Fibroblast of skin of left biceps (primary cell): ENCODE measurements at places on chromosomes 3 and 15.
A peak's percentile ranks its signal among the peaks of the same experiment; 100 is the strongest.

- no peak for DNase-seq
Measured at GRCh38 chr15:34861214-34861613, 65.9 kb upstream of the ACTC1 start.

DNA sequence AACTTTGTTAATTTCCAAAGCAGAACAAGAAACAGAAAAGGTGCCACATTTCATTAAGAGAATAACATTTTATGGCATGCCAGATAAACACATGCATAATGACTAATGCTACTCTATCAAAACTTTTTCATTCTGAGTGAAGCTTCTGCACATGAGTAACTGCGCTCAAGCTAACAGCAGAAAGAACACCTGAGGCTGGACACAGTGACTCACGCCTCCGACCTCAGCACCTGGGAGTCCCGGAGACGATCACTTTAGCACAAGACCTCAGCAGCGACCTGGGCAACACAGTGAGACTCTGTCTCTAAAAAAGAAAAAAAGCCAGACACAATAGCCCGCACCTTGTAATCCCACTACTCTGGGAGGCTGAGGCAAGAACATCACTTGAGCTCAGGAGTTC lies 70.6 kb downstream of the ACAP2 start:
- no peak for DNase-seq

GRCh38 chr15:46222826-46223225 lies 588.0 kb downstream of the SQOR start:
- no peak for DNase-seq

GRCh38 chr3:172332256-172333041 lies 115.8 kb downstream of the GHSR start:
- DNase-seq: no peak

GRCh38 chr15:37873336-37873735 lies 61.1 kb upstream of the TMCO5A start:
- DNase-seq: no peak

- no peak for DNase-seq
Measured at GRCh38 chr3:12253516-12254343, 35.1 kb upstream of the PPARG start.

GRCh38 chr15:34655326-34655725 lies 71.9 kb upstream of the GOLGA8B start:
- no peak for DNase-seq

DNA sequence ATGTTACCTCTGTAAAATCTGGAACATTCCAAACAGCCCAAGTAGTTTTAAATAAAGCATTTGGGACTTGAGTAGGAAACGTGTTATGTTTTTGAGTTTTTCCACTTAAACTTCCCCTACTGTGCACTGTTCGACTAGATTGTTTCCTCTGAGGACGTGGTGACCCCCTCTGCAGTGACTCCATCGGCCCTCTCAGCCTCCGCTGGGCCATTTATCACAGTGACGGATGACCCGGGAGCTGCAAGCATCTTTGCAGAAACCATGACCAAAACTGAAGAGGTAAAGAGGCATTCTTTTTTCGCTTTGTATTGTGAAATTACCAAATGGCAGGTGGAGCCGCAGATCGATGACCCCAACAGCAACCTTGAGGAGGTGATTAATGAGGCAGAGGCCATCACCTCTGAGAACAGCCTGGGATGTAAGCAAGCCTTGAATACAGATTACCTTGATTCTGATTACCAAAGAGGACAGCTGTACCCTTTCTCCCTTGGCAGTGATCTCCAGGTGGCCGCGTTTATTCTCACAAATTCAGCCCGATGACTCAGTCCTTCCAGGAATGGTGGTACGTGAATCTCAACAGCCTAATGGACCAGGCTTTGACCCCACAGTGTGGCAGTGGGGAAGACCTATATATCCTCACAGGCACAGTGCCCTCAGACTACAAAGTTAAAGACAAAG lies 79.1 kb upstream of the FAN1 start:
- no peak for DNase-seq

GRCh38 chr3:49872801-49873281 lies 3.1 kb upstream of the CAMKV start:
- no peak for DNase-seq

DNA sequence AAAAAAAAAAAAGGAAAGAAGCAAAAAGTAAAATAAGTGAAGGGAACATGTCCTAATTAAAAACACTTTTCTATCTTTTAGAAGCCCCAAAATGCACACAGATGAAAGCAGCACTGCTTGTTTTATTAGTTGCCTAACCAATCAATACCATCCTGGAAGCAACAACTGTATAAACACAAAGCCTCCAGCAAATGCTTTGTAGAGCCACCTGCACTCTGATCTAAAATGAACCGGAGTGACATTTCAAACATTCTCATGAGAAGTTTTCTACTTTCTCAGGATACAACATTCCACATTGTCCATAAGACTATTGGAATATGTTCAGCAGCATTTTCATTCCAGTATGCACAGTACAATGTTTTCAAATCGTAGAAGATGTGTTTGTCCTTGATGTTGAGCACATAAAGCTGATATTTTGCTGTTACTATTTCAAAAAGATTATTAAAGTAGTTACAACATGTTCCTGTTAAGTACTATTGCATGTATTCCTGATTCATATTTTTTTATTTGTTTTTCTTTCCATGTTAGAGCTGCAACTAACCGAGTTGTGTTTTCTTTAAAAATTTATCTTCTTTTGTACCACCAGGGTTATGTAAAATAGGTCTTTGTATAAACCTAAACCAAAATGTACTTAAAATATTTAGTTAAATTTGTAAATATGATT lies 50.3 kb upstream of the PLSCR5 start:
- DNase-seq: no peak

DNA sequence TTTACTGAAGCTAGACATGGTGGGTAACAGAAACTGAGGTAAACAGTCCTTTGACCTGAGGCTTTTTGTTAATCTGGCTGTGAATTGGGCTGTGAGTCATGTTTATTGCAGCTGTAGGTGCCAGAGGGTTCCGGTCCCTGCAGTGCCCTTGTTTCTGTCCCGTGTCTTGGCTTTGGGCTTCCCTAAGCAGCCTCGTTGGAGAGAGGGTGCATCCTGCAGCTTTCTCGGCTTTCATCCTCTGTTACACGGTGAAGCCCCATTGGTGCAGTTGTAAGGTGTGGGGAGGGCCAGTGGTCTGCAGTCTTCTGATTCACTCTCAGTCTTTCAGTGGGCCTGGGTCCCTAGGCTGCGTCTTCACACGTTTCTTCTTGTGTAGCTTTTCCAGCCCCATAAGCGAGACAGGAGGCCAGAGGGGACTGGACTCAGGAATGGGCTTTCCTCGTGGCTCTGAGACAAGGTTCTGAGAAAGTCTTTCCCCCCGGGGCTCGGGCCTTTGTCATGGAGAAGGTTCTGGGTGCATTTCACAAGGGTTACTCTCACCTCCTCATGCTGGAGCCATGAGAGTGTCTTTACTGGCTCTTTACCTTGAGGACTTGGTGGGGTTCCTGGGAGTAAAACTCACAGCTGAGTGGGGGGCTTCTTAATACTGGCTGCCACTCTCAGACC lies 33.1 kb downstream of the ASB7 start:
- DNase-seq: no peak

DNA sequence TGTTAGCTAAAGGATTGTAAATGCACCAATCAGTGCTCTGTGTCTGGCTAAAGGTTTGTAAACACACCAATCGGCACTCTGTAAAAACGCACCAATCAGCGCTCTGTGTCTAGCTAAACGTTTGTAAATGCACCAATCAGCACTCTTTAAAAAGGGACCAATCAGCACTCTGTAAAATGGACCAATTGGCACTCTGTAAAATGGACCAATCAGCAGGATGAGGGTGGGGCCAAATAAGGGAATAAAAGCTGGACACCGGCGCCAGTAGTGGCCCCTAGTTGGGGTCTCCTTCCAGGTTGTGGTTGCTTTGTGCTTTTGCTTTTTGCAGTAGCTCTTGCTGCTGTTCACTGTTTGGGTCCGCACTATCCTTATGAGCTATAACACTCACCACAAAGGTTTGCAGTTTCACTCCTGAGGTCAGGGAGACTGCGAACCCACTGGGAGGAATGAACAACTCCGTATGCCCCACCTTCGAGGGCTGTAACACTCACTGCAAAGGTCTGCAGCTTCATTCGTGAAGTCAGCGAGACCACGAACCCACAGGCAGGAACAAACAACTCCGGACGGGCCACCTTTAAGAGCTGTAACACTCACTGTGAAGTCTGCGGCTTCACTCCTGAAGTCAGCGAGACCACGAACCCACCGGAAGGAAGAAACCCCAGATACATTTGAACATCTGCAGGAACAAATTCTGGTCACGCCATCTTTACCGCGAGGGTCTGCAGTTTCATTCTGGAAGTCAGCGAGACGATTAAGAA lies 1.1 kb upstream of the SUCLG2 start:
- no peak for DNase-seq

DNA sequence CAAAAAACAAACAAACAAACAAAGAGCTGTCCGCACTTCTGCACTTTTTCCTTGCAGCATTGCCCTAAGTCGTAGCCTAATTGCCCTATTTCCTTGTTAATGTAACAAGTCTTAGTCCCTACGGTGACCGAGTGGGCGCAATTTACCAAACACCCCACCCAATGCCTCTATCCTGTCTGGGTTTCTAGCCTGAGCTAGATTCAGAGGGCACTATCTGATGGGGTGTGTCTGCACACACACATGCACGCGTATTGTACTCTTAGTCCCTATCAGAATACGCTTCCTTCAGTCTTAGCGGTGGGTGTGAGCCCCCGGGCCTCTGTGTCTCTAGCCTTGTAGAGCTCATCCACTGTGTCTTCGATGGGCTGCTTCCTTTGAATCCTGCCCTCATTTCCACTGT lies 125.9 kb upstream of the DLG1 start:
- DNase-seq: no peak

DNA sequence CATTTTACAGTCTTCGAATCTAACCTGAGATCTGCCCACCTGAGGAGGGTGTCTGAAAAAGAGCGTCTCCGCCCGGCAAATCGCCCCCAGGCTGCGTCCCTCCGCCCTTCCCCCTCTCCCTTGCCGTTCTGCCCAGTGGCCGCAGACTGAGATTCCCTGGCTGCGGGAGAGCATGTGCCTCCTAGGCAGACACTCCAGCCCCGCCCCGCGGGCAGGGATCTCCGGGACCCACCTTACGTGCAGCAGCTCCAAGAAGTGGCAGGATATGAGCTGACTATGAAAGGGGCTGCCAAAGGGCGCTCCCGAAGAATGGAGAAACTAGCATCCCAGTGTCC lies 2.7 kb upstream of the WNT5A start:
- DNase-seq: no peak

DNA sequence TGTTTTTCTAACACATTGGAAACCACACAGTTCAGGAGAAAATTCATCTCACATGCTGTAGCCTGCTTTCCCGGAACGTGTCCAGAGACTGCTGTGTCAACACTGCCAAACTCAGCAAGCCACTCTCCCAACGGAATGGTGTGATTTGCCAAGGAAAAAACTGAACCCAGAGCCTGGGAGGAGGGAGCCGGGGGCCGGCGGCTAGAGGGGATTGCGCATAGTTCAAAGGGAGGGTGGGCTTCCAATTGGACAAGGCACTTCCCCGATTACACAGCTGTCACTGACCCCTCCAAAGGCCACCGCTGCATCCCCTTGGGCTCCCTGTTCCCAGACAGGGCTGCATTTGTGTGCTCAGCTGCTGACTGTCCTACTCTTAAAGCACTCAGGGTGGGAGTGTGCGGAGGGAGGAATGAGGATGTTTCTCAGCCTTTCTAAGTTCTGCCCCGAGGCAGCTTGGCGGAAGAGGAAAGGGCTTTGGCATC lies 256.2 kb downstream of the ZNF621 start:
- DNase-seq: no peak

DNA sequence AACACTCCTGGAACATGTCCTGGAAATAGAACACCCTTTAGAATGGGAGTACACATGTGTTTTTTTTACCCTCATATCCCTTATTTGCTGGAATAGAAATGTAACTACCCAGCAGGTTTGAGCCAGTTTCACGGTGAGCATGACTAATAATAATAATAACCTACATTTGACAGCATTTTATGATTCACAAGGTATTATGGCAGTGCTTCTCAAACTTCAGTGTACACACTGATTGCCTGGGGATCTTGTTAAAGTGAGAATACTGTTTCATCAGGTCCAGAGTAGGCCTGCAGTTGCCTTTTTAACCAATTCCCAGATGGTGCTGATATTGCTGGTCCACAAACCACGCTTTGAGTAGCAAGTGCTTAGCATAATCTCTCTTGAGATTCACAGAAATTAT lies 63.9 kb downstream of the NFKBIZ start:
- no peak for DNase-seq

- no peak for DNase-seq
Measured at GRCh38 chr15:92205255-92205739, 188.4 kb upstream of the ST8SIA2 start.

- no peak for DNase-seq
Measured at GRCh38 chr3:62553811-62554210, 180.5 kb upstream of the FEZF2 start.

DNA sequence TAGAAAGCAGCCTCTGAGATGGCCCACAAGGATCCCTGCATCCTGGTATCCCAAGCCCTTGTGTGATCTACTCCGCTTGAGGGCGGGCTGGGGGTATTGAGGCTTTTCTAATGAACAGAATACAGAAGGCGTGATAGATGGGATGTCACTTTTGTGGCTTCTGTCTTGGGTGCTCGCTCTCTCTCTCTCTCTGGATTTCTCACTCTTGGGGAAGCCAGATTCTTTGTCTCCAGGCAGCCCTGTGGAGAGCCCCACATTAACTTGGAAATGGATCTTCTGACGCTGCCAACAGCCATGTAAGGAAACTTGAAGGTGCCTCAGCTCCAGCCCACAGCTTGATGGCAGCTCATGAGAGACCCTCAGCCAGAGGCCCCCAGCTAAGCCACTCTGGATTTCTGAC lies 26.9 kb upstream of the SEC62 start:
- DNase-seq: no peak

- no peak for DNase-seq
Measured at GRCh38 chr15:93027413-93027812, 61.6 kb downstream of the RGMA start.

GRCh38 chr15:51193526-51193925 lies 98.8 kb upstream of the TNFAIP8L3 start:
- DNase-seq: peak; percentile 15

DNA sequence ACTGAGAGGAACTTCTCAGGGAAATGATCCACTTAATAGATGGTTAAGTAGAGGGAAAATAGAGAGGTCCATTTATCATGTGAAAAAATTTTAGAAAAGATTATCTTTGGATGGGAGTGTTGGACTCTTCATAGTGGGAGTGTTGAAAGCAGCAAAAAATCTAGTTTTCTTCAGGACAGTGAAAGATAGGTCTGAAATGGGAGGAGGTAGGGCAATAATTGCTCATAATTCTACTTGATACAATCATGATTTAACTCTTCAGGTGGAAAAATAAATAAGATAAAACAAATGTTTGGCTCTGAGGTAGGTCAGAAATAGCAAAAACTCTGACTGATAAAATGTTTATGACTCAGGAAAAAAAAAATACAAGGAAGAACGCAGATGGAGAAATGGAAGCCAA lies 144.1 kb upstream of the DPH6 start:
- DNase-seq: no peak

DNA sequence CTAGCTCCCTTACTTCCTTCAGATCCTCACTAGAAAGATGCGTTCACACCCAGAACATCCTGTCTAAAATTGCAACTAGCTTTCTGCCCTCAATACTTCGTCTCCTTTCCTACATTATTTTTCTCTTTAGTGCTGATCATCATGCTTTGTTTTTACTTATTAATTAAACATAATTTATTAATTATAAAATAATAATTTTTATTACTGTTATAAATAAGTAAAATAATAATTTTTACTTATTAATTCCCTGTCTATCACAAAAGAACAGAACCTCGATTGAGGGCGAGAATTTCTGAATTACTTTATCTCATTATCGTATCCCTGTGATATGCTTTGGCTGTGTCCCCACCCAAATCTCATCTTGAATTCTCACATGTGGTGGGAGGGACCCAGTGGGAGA lies 41.3 kb downstream of the GOLIM4 start:
- no peak for DNase-seq
